ENCODE measurements at places on chromosomes 16 and 17.
A peak's percentile ranks its signal among the peaks of the same experiment; 100 is the strongest.

GRCh38 chr16:70661534-70661917 lies 15.2 kb downstream of the IL34 start:
- DNase-seq, result no peak

- no peak for DNase-seq
These were observed 13.3 kb downstream of the EIF4A3 start for GRCh38 chr17:80133626-80133970.

GRCh38 chr17:19248928-19249574 lies 11.9 kb downstream of the EPN2 start:
- DNase-seq, result peak; percentile 75

- DNase-seq, result no peak
These were observed 612 bp downstream of the PSMD12 start for GRCh38 chr17:67365738-67366192.

DNA sequence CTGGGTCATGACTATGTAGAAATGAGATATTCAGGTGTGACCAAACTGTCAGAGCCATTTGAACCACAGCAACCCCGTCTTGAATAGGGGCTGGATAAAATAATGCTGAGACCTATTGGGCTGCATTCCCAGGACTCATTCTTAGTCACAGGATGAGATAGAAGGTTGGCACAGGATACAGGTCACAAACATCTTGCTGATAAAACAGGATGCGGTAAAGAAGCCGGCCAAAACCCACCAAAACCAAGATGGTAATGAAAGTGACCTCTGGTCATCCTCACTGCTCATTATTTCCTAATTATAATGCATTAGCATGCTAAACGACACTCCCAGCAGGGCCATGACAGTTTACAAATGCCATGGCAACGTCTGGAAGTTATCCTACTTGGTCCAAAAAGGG lies 545.5 kb downstream of the TMEM114 start:
- no peak for DNase-seq

- no peak for DNase-seq
These were observed 16.4 kb downstream of the CLEC19A start for GRCh38 chr16:19301931-19302330.

DNA sequence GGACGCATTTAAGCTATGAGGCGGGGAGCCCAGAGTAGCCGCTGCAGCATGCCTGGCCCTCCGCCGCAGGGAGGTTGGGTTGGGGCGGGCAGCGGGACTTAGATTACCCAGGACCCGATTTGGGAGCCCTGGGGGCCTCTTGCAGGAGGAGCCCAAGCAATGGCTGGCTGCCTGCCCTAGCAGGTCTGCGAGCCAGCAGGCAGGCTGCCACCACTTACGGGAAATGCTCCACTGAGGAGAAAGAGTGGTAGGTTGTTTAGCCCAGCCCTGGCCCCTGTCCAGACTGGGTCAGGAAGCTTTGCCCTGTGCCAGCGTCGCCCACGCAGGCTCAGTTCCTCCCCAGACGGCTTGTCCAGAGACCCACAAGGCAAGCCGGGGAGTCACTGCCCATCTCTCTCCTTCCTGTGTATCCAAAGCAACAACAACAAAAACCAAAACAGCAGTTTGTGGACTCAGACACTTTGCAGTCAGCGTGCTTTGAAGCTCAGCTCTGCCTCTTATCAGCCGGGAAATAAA lies 10.3 kb upstream of the TVP23A start:
- DNase-seq, result peak; percentile 95

DNA sequence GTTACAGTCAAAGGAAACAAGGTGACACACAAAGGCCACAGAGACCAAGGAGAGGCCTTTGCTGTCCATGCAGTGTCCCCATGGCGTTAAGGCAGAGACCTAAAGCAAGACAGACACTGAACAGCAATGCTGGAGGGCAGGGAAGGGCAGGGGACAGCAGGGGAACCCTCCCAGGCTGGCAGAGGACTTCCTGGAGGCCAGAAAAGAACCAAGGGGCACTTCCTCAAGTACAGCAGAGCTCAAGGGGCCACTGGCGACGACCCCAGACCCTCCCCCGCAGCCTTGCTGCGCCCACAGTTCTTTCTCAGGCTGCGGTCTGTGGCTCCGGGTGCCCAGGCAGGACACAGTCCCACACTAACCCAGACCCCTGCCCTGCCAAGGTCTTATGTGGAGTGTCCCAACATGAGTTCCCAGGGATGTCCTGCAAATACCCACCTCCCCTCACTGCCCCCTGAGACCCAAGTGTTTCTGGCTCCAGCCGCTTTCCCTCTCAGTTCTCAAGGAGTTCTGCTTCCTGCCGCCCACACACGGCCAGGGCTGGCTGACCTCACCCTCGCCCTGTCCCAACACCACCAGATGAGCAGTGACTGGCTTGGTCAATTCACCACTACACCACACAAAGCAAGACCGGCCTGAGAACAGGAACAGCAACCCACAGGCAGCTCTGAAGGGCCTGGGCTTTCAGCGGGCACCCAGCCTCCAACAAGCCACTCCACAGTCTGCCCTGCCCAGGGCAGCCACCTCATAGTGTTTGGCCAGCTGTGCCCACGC lies 4.2 kb downstream of the CLCN7 start:
- no peak for DNase-seq

GRCh38 chr16:29680180-29680598 lies 1.2 kb downstream of the QPRT start:
- DNase-seq, result no peak

- DNase-seq, result no peak
These were observed 34.2 kb upstream of the NLRP1 start for GRCh38 chr17:5618476-5618875.

DNA sequence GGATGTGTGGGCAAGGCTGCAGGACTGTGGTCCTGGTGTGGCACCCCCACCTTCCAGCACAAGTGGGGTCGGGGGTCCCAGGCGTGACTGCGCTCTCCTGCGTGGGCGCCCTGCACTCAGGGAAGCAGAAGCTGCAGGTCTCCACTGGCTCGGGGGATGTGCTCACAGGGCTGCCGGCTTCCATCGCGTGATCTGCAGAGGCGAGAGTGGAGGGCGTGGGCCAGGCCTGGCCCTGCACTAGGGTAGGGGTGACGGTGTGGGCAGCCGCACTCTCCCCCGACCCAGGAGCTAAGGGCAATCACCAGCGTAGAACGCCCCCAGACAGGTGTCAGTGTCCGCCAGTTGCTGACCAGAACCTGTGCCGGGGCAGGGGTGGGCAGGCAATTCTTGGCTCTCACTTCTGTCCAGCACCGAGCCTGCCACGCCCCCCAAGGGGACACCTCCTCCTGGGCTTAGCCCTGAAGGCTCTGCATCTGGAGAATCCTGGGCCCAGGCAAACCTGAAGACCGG lies 32.3 kb downstream of the TNFRSF13B start:
- DNase-seq, result no peak

DNA sequence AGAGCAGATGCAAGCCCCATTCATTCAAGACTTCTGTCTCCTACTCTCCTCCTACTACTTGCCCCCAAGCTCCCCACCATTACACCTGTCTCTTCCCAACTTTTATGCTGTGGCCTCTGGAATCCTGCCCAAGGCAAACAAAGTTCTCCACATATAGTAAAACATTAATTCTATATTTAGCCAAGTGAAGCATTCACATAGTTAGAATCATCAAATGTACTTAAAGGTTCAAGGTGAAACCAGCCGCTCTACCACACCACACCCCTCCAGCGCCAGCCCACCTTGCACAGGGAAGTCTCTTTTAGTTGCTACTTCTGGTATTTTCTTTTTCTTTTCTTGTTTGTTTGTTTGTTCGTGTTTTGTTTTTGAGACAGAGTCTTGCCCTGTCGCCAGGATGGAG lies 25.4 kb upstream of the GUCY2D start:
- DNase-seq, result no peak

GRCh38 chr16:50696126-50696525 lies 2.7 kb downstream of the NOD2 start:
- no peak for DNase-seq

GRCh38 chr16:10180771-10181163 lies 1.5 kb downstream of the GRIN2A start:
- no peak for DNase-seq

GRCh38 chr17:57943140-57943539 lies 12.1 kb downstream of the CUEDC1 start:
- no peak for DNase-seq

DNA sequence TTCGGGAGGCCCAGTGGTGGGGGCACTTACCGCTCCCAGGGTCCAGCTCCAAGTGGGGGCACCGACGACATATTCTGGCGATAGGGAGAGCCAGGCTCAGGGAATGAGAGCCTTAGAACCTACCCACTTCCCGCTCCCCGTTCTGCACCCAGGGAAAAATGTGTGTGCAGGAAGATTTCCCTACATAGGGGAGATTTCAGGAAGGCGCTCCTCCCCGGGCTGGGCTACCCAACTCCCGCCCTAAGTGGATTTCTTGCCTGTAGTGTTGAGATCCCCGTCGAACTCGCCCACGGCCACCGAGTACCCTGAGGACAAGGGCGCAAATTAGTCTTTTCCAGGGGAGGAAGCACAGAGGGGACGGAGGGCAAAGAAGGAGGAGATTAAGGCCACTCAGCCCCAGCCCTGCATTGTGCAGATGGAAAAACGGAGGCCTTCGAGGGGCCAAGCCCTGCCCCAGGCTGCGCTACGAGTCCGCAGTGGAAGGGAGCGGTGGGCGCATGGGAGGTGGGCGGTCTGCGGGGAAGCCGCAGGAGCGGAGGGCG lies 5.1 kb downstream of the ITGA2B start:
- no peak for DNase-seq

DNA sequence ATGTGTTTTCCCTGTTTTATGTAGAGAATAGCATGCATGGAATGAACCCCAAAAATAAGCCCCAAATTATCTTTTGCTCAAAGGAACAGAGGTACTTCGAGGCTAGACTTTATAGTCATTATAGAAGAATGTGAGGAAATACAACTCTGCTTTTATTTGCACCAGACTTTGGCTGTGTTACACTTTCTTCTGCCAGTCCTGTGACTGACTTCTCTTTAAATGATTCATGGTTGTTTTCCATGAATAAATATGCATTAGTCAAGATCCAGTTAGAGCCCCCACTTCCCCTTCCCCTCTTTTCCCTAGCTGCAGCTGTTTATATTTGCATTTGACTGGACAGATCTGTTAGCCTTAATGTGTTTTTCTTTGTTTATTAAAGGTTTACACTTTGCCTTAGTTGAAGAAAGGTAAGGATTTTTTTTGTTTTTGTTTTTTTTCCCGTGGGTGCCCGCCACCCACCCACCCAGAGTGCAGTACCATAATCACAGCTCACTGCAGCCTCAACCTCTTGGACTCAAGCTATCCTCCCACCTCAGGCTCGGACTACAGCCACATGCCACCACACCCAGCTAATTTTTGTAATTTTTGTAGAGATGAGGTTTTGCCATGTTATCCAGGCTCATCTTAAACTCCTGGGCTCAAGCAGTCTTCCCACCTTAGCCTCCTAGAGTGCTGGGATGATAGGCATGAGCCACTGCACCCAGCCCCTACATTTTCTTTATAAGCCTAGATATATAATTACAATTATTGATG lies 152.6 kb downstream of the CYB561 start:
- no peak for DNase-seq

- DNase-seq, result no peak
These were observed 236.1 kb downstream of the GRIN2A start for GRCh38 chr16:9946022-9946720.

- no peak for DNase-seq
These were observed 16.3 kb upstream of the MYO15B start for GRCh38 chr17:75571197-75571884.

- no peak for DNase-seq
These were observed 81.3 kb upstream of the GNAO1 start for GRCh38 chr16:56109994-56110393.

- no peak for DNase-seq
These were observed 399 bp downstream of the STX1B start for GRCh38 chr16:31009894-31010584.

DNA sequence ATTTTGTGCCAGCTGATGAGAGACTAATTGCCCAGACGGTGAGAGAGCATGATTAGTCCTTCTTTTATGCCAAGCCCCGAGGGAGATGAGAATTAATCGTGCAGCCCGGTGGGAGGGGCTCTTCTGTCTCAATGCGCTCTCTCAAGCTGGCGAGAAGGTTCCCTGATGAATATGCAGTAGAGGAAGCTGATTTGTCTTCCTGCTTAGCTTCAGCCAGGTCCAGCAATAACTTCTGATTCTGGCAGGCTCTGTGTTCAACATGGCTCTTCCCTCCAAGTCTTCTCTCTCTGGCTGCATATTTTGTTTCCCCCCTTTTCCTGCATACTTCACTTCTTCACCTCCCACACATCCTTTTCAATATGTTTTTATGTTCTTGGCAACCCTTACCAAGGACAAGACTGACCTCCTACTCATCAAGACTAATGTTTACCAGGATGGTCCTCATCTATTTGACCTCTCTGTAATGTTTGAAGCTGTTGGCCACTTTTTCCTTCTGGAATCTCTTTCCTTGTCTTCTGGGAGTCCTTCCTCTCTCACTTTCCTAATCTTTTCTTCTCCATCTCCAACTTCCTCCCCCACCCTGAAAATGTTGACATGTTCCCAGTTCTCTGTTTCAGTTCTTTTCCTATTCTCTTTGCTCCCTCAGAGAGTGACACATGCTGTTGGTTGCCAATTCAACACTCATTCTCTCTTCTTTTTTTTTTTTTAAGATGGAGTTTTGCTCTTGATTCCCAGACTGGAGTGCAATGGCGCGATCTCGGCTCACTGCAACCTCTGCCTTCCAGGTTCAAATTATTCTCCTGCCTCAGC lies 33.1 kb downstream of the ARL4D start:
- DNase-seq, result no peak

DNA sequence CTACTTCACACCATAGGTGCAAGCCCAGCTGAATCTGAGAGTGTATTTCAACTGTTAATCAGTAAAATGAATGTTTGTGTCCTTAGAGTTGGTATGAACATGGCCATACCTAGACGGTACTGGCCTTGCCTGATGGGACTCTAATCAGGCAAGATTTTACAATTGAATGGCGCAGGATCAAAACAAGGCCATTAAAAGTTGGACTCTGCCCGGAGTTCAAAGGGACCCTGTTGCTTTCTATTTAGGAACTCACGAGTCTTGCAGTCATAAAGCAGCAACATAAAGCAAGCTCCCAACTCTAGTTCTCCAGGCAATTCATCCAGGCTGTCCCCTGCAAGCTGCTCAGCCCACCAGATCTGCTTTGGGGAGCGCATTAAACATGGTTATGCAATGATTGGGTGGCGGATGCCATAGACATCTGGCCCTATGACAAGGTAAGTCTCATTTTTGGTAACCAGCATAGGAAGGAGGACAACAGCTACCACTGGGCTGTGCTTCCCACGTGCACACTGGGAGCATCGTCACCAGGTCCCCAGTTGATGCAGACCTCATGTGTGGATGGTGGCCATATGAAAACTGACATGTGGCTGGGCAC lies 8.8 kb downstream of the TMEM186 start:
- DNase-seq, result no peak

DNA sequence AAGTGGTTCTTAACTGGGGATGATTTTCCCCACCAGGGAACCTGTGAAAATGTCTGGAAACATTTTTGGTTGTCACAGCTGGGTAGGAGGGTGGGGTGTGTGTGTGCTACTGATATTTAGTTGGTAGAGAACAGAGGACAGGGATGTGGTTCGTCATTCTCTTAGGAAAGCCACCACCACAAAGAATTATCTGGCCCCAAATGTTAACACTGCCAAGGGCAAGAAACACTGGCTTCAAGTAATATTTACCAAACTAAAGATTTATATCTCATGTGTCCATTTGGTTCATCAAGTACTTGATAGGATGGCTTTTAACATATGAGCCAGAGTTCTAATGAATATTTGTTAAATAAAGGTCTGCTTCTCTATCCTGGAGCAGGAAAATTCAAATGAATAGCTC lies 19.5 kb downstream of the MPHOSPH6 start:
- no peak for DNase-seq

All from right atrium auricular region (tissue), 2 donors.